HTR-8/SVneo (cell line): ENCODE measurements at places on chromosomes 2 and 18.
A peak's percentile ranks its signal among the peaks of the same experiment; 100 is the strongest.

DNA sequence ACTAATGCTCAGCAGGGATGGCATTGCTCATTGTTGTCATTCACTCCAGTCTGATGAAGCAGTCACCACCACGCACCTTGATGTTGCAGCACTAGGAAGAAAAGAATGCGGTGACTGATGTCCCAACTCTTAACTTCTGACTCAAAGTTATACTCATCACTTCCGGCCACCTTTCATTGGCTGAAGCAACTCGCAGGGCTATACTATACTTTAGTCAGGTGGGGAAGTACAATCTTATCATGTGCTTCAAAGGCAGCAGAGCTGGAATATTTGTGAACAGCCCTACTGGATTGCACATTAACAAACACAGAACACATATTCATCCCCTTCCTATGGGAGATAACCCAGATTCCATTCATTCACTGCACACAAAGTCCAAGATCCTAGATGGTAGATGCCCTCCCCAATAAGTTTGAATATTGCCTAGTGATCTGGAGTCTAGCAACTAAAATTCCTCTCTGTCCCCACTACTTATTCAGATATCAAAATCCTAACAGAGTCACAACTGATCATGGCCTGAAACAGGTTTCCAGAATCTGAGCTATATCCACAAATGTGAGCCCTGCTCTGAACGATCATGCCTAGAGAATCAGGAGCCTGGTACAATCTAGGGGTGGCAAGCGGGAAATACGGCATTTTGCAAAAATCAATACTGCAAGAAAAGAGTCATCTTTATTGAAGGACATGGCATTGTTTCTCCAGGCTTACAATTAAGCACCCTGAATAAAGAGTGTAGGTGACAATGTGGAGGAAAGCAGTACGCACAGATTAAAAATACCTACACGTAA, 3.4 kb upstream of the SPATS2L start:
- DNase-seq: peak; percentile 37

DNA sequence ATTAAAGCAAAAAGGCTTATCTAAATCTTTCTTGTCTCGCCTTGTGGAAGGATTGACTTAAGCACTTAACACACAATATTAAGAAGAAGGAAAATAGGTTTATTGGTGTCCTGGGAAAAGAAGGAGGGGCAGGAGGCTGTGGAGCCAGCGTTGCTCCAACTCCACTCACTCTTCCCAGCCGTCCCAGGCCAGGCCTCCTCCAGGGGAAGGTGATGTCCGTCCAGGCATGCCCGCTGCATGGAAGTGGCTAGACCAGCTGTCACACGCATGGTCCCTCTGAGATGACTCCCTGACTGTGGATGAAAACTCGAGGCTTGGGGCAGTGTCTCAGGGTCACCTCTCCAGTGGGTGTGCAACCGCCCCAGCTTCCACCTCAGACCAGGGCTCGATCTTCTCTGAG, 281.1 kb downstream of the GALR1 start:
- DNase-seq: no peak

DNA sequence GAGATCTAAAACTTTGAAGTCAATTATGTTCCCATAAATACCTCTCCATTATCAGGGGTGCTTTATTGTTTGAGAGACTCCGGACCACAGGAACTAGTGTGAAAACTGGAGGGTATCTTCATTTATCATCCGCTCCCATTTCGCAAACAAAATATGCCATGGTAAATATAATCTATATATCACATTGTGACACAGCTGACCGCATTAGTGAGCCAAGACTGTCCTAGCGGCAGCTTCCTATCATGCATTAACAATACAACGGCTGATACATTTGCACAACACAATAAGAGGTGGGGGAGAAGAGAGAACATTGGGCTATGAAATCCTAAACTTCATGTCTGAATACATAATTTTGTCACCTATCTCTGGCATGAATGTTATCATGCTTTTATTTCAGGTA, 29.5 kb downstream of the BCL11A start:
- no peak for DNase-seq

DNA sequence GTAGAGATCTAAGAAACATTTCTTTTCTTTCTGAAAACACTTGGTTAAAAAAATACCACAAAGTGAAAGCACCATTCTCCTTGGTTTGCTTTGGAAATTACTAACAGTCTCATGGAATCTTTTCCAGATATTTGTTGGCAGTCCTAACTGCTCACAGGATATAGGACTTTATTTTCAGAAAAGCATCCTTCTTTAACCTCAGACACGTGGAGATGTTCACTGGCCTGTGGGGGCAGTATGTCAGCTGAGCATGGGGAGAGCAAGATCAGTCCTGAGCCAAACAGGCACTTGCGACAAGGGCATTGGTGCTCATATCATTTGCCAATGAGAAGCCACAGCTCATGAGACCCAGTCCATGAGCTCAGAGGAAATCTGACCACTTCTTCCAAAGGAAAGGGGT, 371.9 kb downstream of the NBAS start:
- DNase-seq: no peak

GRCh38 chr2:215517391-215517790, 81.5 kb upstream of the FN1 start:
- DNase-seq: no peak

GRCh38 chr2:7845332-7845731, 836.5 kb upstream of the ID2 start:
- no peak for DNase-seq

DNA sequence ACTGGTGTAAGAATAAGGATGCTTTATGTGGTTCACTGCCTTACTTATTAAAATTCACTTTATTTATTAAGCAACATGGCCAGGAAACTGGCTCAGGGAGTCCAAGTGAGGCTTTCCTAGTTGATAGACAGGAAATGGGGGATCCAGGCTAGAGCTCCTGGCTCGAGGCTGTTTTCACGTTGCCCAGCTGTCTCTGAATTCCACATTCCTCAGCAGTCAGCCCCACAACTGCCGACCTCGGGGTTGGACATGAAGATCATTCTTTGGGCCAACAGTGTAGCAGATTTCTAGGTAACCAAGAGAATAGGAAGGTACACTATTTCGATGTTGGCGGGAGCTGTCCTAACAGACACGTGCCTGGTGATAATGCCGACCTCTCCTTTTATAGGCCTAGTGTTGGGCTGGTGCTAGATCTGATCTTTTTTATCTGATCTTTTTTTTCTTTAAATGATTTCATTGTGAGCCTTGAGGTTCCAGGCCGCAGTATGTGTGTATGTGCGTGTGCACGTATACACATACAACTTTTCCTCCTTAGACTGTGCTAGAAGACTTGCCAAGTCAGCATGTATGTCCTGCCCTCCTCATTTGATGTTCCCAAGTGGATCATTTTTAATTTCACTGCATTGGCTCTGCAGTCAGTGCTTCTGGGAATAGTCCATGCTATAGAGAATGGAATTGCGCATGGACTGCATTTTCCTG, 103.5 kb downstream of the CABLES1 start:
- DNase-seq: no peak

DNA sequence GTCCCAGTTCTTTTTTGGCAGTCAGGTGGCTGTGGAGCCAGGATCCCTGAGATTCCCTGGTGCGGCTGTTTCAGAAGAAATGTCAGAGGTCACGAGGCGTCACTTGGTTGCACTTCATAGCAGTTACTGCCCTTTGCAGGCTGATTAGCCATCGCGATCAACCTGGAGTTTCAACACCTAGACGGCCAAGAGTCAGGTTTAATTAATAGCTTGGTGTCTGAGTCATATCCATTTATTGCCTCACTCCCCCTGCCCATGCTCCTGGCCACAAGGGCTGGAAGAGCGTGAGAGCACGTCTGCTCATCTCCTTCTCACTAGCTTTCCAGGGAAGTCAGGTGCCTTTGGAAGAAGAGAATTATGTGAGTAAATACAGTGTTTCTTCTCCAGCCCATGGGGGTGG, 552.3 kb downstream of the TSN start:
- DNase-seq: no peak

- no peak for DNase-seq
Measured at GRCh38 chr2:113068706-113069485, 1.1 kb downstream of the IL1F10 start.

- DNase-seq: no peak
Measured at GRCh38 chr18:73728657-73729056, 419.0 kb downstream of the FBXO15 start.

GRCh38 chr18:7590826-7591560, 23.9 kb downstream of the PTPRM start:
- DNase-seq: no peak

GRCh38 chr2:224836263-224836662, 120.1 kb upstream of the CCDC195 start:
- DNase-seq: no peak

DNA sequence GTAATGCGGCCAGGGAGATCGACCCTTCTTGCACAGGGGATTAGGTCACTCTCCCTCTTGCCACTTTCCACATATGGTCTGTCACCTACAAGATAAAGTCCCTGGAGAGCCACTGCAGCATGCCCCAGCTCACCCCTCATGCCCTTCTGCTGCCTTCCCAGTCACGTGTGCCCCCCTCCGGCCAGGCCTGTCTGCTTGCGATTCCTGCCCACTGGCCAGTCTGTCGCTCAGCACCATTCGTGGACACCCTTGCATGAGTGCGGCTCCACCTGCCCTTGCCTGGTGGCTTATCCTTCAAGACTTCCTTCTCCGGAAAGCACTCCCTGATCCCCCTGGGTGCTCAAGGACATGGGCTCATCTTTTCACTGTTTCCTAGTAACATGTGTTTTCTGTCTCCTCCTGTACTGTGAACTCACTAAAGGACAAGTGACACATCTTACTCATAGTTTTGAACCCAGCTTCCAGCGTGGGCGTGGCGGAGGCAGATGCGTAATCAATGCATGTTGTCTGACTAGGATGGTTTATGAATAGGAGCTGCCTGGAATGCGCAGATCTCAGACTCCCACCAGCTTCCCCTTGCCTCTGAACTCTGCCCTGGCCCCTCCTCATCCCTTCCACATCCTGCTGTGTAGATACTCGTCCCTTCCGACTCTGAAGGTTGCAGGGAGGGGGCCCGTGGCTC, 7.8 kb upstream of the NT5DC4 start:
- DNase-seq: peak; percentile 73

GRCh38 chr18:22841840-22842239, 91.3 kb upstream of the RBBP8 start:
- no peak for DNase-seq

GRCh38 chr2:53379547-53379946, 388.1 kb upstream of the CHAC2 start:
- DNase-seq: no peak

DNA sequence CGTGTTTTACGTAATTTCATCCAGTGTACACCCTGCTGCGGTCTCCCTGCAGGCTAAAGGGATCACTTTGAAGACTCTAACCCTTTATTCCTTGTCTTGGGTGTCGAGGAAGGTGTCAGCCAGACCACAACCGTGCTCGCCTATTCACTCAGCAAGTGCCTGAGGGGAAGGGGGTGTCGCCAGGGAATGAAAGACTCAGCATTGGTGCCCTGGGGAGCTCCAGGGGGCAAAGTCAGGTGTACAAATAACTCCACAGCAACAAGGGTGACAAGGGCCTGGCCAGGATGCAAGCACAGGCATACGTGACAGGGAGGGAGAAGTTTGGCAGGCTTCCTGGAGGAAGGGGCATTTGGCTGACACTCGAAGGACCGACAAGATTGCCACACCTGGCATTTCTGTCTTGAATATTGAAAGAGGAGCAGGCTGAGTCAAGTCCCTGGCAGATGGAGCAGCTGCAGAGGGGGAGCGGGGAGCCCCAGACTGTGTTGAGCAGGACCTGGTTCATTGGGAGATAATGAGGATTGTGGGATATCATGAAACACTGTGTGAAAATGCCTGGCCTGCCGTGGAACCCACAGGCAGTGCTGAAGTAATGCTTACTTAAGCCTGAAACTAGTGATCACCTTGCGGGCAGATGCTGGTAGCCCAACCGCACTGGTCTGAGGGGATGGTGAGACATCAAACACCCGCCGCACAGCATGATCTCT, 93.9 kb downstream of the RHOB start:
- no peak for DNase-seq

DNA sequence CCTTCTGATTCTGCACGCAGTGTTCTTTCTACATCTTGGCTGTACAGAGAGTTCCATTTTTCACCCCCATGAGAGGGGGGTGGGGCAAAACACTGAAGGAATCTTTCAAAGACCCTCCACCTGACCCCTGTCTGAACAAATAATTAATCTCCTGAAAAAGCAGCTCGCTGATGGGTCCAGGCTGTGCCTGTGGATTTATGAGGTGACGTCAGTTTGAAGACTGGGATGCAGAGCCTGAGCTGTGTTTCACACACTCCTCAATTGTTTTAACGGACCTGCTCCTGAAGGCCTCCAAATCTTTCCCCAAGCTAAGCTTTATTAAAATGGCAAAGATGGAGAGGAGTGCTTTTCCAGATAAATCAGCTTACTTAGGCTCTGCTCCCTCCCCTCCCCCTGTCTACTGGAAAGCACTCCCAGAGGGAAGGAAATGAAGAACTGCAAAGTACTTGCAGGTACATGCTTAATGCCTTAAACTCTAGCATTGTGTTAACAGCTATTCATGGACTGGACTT, 390.2 kb upstream of the TNP1 start:
- no peak for DNase-seq

- no peak for DNase-seq
Measured at GRCh38 chr2:136527560-136527959, 237.8 kb upstream of the THSD7B start.

DNA sequence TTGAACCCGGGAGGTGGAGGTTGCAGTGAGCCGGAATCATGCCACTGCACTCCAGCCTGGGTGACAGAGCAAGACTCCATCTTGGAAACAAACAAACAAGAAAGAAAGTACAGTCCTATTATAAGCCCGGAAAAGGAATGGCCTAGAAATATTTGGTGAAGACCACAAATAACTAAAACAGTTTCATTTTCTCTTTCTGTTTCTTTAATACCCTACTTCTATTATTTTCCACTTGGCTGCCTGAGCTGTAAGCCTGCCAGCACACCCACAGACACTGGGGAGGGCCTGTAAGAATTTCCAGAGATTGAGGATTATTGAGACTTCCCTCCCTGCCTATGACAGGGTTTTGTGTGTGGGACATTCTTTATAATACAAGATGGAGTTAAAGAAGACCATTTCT, 188.0 kb upstream of the DCC start:
- DNase-seq: no peak

GRCh38 chr2:42185220-42185921, 16.2 kb downstream of the EML4 start:
- no peak for DNase-seq

GRCh38 chr2:208142240-208142924, 3.6 kb downstream of the CRYGB start:
- DNase-seq: no peak

DNA sequence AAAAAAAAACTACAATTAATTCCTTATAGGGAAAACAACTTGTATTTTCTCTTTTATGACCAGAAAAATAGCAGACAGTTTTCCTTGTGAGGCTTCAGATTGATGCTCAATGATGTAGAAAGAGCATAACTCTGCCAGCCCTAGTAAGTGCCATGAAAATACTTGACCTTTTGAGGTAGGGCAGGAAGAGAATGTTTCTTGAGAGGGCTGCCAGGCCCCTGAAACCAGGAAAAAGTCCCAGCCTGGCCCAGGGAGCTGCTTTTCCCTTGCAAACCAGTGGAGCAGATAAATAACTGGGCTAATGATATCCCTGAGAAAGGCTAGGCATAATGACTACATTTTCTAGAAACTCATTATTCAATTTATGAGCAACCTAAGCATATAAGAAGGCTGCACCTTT, 126.8 kb downstream of the SLC8A1 start:
- no peak for DNase-seq

- no peak for DNase-seq
Measured at GRCh38 chr2:231057590-231057989, 923 bp downstream of the PSMD1 start.

GRCh38 chr18:63112706-63113105, 206.9 kb downstream of the BCL2 start:
- no peak for DNase-seq

- DNase-seq: no peak
Measured at GRCh38 chr18:58473071-58473470, 155.8 kb downstream of the ALPK2 start.

- no peak for DNase-seq
Measured at GRCh38 chr2:3041246-3041645, 336.4 kb downstream of the EIPR1 start.
